ENCODE measurements at places on chromosomes 13 and 19.

DNA sequence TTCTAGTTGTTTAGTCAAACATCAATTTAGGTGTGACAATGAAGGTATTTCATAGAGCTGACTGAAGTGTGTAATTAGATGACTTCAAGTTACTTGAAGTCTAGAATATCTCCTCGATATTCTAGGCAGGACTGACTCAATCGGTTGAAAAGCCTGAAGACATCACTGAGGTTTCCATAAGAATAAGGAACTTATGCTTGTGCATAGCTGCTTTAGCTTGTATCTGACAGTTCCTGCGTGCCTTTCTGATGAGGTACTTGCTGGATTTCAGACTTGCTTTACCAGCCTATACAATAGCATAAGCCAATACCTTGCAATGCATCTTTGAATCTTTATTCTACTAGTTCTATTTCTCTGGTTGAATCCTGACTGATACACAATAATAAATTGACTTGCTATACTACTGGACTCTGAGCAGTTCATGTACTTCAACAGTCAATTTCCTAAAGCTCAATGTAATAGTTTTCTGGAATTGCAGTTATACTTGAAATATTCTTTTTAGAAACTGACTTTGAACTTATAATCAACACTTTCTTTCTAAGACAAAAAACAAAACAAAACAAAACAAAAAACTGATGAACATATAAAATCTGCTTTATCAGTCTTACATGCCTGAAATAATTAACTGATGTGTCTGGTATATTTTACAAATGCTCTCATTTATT is 1534.8 kb downstream of the SLITRK5 start:
- DNase-seq: no peak

- DNase-seq: no peak
Measured at GRCh38 chr19:17872251-17873001, 681 bp downstream of the SLC5A5 start.

- DNase-seq: no peak
Measured at GRCh38 chr13:110431425-110432294, 124.6 kb downstream of the COL4A2 start.

DNA sequence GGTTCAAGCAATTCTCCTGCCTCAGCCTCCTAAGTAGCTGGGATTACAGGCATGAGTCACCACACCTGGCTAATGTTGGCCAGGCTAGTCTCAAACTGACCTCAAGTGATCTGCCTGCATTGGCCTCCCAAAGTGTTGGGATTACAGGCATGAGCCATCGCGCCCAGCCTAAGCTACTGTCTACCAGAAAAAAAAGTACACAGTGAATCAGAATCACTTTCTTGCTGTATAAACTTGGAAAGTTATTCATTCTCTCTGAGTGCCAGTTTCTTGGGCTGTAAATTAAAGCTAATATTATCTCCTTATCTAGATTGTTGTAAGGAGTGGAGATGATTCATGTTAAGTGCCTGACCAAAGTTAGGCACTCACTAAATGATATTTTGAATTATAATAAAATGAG is 242.8 kb downstream of the ENOX1 start:
- DNase-seq: no peak

GRCh38 chr19:45050036-45050435 is 11.2 kb downstream of the CLASRP start:
- DNase-seq: no peak

GRCh38 chr19:6108721-6109633 is 1.3 kb downstream of the RFX2 start:
- peak; percentile 66 for DNase-seq

GRCh38 chr13:95231393-95231792 is 69.9 kb downstream of the ABCC4 start:
- DNase-seq: no peak

GRCh38 chr13:22470075-22470474 is 710.7 kb upstream of the SGCG start:
- no peak for DNase-seq

Measured in CD4-positive, alpha-beta T cell treated with Interferon gamma for 1 hour (primary cell).